ENCODE measurements at places on chromosomes 2 and 18.

GRCh38 chr2:241018051-241018891, 19.9 kb downstream of the SNED1 start:
- DNase-seq: no peak

DNA sequence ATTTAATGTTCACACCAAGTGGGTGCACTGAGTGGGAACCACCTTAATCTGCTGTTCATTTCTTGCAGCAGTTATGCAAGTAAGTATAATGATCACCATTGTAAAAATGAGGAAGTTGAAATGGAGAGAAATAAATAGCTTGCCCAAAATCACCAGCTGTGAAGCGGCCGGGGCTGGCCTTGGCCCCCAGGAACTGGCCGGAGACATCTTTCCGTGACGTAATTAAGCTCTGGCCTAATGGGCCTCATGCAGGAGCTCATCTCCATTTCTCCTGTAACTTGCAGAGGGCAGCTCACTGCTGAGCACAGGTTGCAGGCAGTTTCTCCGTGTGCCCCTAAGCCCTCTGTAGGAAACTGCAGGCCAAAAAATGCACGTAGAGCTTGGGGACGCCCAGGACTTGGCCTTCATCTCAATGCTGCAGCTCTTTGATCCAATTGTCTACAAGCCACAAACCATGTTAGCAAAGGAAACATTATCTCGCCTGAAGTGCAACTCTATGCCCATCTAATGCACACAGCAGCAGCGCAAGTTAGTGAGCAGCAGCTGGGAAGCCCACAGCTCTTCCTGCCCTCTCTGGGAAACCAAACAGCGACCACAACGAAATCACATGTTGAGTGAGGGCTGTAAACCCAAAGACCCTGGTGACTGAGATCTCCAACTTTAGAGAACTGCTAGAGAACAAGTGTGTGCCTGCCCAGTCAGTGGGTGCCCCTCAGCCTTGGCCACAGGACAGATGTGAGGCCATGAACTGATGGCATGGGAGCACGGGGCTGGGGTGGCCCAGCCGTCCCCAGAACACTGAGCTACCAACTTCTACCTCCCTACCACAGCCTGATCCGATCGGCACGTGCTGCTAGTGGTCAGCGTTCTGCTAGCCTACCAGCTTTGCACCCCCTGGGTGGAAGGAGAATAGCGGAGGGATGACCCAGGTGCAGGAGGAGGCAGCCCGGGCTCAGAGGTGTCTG, 28.8 kb downstream of the APCDD1 start:
- no peak for DNase-seq

DNA sequence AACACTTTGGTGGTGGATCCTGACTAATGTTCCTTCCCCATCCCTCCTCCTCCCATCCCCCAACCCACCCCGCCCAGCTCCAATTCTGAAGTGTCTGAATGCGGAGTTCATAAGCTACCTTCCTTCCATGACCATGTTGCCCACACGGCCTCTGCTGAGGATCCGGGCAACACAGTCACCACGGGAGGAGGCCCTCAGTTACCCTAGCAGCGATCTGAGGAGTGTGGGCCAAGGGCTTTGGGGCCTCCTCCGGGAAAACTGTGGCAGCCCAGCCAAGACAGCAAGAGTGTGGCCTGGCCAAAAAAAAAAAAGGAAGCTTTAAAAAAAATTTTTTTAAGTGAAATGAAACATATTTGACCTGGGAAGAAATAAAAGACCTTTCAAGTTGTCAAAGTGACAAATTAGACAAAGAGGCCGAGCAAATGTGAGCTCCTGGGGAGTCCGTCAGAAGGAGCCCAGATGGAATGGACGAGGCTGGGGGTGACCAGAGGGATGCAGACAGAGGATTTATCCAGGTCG, 169.0 kb upstream of the PKDCC start:
- no peak for DNase-seq

GRCh38 chr2:237931205-237931721, 35.6 kb upstream of the UBE2F start:
- no peak for DNase-seq

GRCh38 chr2:39216346-39217191, 27.2 kb downstream of the CDKL4 start:
- DNase-seq: no peak

- no peak for DNase-seq
Observed at GRCh38 chr2:100924520-100925451, 77.3 kb upstream of the RPL31 start.

DNA sequence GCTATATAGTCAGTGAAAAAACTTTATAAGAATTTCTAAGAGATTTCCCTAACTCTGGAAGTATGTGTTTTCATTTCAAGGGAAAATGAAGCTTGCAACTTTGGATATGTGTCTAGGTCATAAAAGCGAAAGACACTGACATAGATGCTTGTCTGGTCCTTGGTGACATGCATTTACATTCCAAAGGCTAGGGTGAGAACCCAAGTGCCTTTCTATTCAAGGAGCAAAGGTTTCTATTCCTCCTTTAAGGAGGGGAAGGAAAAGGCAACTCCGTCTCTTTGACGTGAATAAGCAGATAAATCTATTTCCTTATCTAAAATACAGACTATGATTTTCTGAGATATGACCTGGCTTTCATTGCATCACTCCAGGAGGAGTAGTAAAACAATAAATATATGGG, 261.1 kb downstream of the CDH7 start:
- no peak for DNase-seq

DNA sequence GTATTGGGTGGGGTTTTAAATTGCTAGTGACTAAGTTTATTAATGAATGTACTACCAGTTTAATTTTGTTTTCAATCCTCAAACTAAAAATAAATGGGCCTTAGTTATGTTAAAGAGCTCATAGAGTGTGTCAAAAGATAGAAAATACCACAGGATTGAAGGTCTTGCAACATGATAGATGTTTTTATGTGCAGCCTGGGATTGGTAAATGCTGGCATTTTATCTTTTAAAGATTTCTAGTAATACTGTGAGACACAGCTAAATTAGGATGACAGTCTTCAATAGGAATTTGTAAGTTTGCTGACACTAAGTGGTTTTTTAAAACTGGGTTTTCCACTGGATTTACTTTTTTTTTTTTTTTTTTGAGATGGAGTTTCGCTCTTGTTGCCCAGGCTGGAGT, 122.3 kb downstream of the HAUS1 start:
- DNase-seq: no peak

DNA sequence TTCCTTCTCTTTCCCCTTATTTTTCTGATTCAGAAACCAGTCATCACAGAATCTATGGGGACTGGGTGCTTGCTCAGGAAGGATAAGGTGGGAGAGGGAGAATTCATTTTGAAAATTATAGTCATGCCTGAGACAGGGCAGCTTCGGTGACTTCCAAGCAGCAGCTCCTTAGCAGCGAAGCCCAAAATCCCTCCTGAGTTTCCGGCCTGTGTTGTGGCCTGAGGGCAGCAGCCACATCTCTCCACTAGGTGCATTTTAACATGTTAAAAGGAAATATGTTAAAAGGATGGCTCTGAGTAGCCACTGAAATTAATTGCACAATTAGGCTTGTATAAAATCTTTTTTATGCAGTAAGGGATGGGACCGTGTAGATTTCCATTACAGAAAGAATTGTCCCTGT, 207.0 kb upstream of the RAB12 start:
- DNase-seq: no peak

- DNase-seq: no peak
Observed at GRCh38 chr2:144330951-144331673, 188.8 kb downstream of the ZEB2 start.

DNA sequence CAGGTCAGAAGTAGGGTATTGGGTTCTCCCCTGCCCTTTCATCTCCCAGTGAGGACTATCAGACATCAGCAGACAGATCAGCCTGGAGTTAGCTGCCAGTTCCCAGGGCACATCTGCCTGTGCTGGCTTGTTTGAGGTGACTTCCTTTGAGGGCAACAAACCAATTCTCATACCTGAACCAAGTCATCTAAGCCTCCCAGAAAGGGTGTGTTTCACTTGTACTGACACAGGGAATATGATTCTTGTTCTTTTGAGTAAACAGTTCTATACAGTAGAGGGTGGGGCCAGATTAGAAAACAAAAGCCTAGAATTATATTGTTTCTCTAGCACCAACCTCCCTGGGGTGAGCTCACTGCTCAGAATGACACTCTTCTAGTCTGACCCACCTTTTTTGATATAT, 591.9 kb downstream of the SLC4A3 start:
- no peak for DNase-seq

DNA sequence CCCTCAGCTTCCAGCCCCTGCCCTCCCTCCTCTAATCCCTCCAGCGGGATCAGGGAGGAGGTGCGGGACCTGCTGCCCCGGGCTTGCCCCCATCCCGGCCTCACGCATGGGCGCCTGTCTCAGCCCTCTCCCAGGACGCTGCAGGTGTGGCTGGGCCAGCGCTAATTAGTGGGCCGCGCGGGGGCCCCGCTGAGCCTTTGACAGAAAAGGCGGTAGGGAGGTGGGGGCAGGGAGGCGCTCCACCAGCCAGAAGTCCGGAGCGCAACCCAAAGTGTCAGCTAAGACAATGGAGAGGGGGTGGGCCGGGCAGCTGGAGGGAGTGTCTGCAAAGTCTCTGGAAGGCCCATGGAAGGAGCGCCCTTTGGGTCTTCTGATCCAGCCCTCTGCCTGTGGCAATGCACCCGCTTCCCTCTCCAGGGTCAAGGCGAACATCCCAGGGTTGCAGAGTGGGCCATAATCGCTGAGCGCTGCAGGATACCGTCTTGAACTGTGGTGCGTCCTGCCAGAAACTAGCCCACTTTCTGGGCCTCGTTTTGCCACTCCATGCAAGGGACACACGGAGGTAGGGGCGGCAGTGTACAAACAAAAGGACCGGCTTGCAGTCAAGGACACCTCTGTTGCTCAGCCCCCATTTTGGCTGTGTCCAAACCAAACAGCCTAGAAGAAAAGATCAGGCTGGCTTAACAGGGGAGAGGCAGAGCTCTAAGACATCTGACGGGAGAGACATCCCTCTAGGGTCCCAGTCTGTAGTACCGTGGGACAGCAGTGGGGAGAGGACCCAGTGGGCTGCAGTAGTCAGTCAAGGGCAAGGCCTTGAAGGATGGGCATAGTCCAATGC, 3.5 kb downstream of the ATP6V1B1 start:
- no peak for DNase-seq

- DNase-seq: no peak
Observed at GRCh38 chr2:240797914-240798313, 22.1 kb downstream of the KIF1A start.

- no peak for DNase-seq
Observed at GRCh38 chr2:39524756-39525635, 87.9 kb upstream of the MAP4K3 start.

DNA sequence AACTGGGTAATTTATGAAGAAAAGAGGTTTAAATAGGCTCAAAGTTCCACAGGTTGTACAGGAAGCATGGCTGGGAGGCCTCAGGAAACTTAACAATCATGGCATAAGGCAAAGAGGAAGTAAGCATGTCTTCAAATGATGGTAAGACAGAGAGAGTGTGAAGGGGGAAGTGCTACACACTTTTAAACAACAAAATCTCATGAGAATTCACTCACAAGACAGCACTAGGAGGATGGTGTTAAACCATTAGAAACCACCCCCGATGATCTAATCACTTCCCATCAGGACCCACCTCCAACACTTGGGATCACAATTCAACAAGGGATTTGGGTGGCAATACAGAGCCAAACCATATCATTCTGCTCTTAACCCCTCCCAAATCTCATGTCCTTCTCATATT, 34.9 kb downstream of the CFAP210 start:
- no peak for DNase-seq

DNA sequence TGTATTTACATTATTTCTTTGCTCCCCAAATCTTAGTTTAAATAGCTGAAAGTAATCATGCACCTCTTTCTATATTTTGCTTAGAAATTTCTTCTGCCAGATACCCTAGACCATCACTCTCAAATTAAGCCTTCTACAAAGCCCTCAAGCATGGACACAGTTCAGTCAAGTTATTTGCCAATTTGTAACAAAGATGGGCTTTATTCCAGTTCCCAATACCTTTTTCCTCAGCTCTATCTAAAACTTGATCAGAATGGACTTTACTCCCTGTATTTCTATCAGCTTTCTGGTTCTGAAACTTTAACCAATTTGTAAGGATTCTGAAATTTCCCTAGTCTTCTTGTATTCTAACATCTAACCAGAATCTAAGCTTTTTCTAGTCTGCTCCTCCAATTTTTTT, 56.6 kb downstream of the SYT4 start:
- DNase-seq: no peak

DNA sequence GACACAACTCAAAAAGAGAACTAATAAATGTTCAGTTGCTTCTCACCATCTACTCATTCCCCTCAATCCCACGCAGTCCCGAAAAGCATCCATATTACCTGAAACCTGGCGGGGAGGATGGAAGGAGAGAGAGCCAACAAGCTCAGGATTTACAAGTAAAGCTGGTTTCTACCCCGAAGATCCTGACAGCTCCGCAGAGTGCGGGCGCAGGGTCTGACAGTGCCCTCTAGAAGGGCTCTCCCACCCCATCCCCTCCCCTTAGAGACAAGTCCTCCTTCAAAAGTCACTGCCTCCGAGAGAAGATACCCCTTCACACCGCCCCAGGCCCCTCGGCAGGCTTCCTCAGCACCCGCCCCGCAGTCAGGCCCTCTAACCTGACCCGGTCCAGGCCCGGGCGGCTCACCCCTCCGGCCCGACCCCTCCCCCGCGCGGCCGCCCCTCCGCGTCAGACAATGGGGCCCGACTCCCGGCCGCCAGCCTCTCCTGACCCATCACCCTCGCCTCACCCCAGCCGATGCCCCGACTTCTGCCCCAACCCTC, 550 bp downstream of the RAB1A start:
- DNase-seq: no peak

DNA sequence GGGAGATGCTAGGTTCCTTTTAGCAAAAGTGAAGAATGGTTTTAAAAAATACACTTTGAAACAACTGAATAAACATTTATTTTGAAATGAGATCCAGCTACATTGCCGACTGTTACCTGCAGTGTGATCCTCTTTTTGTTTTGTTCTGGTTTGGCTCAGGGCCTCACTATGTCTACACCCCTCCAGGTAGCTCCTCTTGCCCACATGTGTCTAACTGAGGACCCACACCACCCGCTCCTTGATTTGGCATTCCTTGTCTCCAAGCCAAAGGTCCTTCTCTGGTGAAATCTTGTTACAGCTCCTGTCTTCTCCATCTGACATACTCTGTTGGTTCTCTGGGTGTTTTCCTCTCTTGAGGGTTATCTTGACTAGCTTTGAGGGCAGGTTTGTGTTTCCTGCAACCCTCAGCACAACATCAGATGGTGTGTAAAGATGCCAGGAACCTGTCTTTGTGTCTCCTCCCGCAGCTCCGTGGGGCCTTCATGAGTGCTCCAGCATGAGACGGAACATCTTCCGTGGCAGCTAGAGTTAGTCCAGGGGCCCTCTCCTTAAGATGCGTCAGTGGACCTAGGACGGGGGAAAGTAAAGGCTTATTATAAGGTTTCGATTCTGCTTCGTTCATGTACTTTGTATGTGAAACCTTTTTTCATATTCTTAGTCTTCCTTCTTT, 32.1 kb downstream of the MAP4K4 start:
- no peak for DNase-seq

GRCh38 chr2:181235683-181236459, 221.3 kb upstream of the ITGA4 start:
- DNase-seq: no peak

- DNase-seq: no peak
Observed at GRCh38 chr2:55609938-55610578, 7.4 kb downstream of the PPP4R3B start.

All from hippocampal formation (tissue), 2 donors.